ENCODE measurements at places on chromosomes 13 and 19.
A peak's percentile ranks its signal among the peaks of the same experiment; 100 is the strongest.

DNA sequence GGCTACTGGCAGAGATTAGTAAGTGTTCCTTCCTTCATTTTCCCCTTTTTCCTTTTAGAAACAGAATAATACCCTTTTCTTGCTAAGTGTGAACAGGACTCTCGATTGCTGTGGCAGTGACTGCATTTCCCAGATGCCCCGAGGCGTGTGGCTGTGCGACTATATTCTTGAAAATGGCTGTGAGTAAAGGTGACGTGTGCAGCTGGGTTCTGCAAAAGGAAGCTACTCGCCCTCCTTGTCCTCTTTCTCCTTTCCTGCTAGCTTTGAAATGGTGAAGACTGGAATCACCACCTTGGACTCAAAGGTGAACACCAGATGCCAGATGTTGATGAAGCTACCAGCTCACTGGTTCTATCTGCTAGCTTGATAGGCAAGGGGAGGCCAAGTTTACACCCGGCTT, 121.4 kb downstream of the MIPEP start:
- no peak for DNase-seq

DNA sequence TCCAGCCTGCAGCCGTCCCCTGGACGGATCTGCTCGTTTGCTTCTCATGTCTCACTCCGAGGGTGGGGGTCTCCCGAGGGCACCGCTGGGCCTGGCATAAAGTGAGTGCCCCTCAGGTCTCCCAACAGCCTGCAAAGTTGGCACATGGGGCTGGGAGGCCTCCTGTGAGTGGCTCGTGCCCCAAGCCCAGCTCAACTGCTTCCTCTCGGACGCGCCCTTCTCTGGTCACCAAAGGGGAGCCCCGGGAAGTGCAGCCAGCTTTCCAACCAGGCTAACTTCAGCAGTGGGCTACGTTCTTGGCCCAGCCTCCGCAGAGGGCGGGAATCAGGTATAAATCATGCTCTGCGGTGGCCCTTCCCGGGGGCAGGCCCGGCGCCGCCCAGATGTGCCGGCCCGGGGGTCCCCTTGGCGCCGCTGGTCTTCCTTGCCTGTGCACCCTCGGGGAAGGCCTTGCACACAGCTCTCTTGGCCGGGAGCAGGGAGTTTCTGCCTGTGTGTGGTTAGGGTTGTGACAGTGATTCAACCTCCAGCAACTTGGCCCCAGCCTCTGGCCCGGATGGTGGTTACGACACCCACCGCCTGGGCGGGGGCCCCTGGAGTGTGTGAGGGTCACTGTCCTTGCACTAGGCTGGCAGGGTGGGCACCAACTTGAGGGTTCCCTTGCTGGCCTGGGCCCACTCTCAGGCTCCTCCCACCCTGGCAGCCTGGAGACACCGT, 20.7 kb downstream of the CEBPG start:
- DNase-seq: no peak

- DNase-seq: peak; percentile 49
These were observed 2.3 kb upstream of the N4BP2L1 start for GRCh38 chr13:32430018-32430747.

GRCh38 chr13:25432691-25433090, 60.9 kb downstream of the ATP8A2 start:
- DNase-seq: no peak

- no peak for DNase-seq
These were observed 30.3 kb downstream of the TSHZ3 start for GRCh38 chr19:31318790-31319425.

- DNase-seq: no peak
These were observed 6.6 kb upstream of the ZNF835 start for GRCh38 chr19:56678205-56678604.

- DNase-seq: no peak
These were observed 221.0 kb downstream of the KLF12 start for GRCh38 chr13:73913079-73913740.

DNA sequence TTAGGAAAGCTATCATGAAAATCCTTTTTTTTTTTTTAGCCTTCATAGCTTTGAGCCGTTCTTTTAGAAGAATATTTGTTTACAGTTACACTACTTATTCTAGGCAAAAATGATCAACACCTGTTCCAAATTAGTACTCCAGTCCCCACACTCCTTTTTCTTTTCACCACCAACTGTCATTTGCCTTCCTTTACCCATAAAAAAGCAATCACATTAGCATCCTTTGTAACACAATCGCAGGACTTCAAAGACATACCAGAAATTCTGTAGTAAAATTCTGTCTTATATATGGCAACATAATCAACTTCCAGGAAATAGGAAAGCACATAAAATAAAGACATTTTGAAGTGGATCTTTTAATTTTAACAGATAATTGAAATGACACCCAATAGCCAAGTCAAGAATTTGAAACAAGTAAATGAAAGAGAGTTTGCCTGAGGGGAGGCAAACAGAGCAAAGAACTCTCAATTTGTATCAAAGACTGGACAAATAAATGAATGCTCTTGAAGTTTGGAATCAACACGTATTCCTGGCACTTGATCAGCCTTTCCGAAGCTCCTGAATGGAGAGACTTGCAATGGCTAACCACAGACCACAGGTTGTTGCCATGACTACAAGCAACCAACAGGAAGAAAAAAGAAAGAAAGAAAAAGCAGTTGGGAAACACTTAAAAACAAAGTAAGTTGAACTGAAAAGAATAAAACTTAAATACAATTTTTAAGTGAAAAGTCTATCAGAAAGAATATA, 206.8 kb downstream of the PCDH9 start:
- DNase-seq: peak; percentile 75

DNA sequence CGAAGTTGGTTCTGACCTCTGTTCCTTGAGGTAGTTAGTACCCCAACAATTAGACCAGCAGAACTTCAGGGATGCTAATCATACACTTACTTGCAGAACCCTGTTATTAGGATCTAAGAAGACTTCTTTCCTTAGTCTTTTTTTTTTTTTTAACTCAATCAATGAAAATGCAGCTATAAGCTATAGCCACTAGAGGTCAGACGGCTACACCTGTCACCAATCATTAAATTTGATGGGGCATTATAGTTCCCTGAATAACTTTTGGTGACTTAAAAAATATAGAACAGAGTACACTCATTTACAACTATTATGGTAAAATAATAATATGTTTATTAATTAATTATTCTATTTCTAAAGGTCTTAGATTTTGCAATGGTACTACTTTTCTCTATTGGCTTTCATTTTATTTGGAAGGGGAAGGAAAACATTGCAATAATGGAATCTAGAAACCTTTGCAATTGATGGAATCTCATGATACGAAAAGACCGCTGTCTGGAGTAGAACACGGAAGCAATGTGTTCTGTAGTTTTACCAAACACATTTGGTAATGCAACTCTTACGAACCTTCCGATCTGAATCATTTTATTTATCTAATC, 483.2 kb downstream of the DIAPH3 start:
- DNase-seq: peak; percentile 50

GRCh38 chr13:99686157-99686572, 184.9 kb downstream of the TM9SF2 start:
- no peak for DNase-seq

- no peak for DNase-seq
These were observed 209.1 kb downstream of the IRS2 start for GRCh38 chr13:109577191-109577700.

- no peak for DNase-seq
These were observed 1370.7 kb upstream of the ATXN8OS start for GRCh38 chr13:68736961-68737360.

DNA sequence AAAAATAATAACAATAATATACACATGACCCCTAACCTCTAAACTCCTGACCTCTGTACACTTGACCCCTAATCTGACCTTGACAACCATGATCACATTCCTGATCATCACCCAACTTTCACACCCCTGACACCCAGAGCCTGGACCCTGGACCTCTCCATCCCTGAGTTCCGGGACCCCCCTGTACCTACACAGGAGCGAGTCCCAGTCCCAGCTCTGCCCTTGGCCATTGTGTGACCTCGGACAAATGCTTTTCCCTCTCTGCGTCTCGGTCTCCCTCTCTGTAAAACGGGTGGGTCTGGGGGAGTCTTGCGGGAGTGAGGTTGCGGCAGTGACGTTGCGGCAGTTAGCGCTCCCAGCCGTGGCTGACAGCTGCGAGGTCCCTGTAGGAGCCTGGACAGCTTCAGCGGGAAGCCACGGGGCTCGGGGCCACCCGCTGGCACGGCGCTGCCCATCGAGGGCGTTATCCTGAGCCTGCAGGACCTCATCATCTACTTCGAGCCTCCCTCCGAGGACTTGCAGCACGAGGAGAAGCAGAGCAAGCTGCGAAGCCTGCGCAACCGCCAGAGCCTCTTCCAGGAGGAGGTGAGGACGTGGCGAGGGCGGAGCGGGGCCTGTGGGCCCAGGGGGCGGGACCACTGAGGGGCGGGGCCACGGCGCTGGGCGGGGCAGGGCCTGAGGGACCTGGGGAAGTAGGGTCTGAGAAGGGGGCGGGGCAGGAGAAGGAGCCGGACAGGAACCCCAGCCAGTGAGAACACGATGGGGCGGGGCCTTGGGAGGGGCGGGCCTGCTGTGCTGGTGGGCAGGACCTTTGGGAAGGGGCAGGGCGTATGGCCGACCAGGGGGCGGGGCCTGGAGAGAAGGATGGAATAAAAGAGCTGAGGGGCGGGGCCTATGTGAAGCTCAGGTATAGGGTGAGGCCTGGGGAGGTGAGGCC, 19.2 kb downstream of the RYR1 start:
- DNase-seq: no peak

DNA sequence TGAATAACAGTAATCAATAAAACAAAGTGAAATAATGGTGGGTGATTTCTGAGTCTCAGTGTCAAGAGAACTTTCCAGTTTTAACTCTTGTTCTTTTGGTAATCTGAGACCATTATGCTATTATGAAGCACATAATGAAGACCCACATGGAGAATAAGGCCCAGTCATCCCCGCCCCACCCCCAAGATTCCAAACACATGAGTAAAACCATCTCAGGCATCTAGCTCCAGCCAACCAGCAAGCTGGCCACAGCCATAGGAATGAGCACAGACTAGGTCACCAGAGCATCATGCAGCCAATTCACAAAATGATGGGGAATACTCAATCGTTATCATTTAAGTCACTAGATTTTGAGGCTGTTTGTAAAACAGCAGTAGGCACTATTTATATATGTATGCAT, 1769.0 kb upstream of the PCDH20 start:
- DNase-seq: no peak

GRCh38 chr13:24179486-24179850, 18.9 kb downstream of the SPATA13 start:
- DNase-seq: no peak

DNA sequence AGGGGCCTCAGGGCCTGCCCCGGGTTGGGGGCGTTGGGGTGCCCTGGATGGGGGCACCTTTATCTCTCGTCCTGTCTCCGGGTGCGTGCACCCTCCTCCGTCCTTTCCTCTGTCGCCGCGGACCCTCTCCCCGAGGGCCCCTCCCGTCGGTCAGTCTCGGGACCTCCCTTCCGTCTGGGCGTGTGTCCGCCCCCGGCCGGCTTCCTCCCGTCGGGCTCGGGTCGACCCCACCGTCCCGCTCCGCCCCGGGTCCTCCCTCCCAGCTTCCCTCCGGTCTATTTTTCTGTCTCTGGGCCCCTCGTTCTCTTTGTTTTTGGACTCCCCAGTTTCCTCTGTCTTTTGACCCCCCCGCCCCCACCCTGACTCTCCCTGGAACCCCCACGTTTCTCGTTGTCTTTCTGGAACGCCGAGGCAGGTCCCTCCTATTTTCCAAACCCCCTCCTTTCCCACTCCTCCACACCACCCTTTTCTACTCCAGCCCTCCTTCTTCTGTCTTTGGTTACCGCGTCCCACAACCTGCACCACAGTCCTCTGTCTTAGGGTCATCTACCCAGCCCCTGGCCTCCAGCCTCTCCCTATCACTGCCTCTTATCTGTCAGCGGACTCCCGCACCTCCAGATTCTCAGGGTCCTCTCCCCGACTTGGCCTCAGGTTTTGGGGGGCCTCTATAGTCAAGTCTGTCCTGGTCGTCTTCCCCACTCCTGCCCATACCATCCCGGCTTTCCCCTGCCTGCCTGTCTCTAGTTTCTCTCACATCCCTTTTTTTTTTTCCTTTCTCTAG, 757 bp downstream of the EGLN2 start:
- no peak for DNase-seq

GRCh38 chr13:24148414-24149235, 11.9 kb upstream of the SPATA13 start:
- DNase-seq: no peak

- no peak for DNase-seq
These were observed 4.4 kb upstream of the SBK3 start for GRCh38 chr19:55549500-55550320.

GRCh38 chr13:93716623-93717022, 490.0 kb downstream of the GPC6 start:
- DNase-seq: no peak

DNA sequence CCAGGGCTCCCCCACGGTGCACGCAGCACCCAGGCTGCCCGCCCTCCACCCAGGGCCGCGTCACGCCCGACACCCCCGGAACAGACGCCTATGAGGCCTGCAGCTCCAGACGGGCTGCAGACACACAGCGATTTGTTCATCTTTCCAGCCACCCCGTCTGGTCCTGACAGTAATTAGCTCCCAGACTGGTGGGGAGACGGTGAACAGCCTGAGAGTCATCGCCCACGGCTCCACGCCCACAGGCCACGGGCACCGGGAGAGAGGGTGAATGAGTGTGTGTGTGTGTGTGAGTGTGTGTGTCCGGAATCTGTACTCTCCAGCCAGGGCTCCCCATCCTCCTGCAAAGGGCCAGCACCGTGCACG, 18.1 kb downstream of the GADD45B start:
- no peak for DNase-seq

GRCh38 chr13:42021851-42022250, 26.6 kb upstream of the DGKH start:
- DNase-seq: no peak

DNA sequence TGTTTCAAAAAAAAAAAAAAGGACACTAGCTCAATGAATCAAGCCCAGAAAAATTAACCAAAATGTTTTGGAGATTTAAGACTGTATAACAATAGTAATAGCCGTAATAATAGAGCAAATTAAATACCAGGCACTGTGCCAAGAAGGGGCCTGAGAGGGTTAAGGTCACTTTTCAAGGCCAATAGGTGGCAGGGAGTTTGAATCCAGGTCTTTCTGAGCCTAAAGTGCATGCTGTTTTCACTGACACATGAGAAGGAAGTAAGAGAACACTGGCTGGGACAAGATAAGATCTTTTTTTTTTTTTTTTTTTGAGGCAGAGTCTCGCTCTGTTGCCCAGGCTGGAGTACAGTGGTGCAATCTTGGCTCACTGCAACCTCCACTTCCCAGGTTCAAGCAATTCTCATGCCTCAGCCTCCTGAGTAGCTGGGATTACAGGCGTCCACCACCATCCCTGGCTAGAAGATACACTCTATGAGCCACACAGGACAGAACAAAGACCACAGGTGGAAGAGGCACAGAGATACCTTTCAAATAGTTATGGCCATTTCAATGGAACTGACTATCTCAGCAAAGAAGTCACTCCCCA, 7.7 kb downstream of the FFAR2 start:
- peak; percentile 66 for DNase-seq

GRCh38 chr13:46582190-46582589, 29.2 kb downstream of the LRCH1 start:
- DNase-seq: no peak

- no peak for DNase-seq
These were observed 178.0 kb downstream of the OXGR1 start for GRCh38 chr13:96816261-96816660.

- no peak for DNase-seq
These were observed 37.8 kb downstream of the EPS15L1 start for GRCh38 chr19:16433986-16434385.

- no peak for DNase-seq
These were observed 907.9 kb downstream of the PCDH9 start for GRCh38 chr13:66322193-66322740.

- no peak for DNase-seq
These were observed 146.7 kb upstream of the FNDC3A start for GRCh38 chr13:48828962-48829411.
